Vagina (tissue), 2 donors: ENCODE measurements at places on chromosomes 7 and 10. TPM values are rescaled to one million over a fixed set of nuclear protein-coding genes. Genes with fewer than 3 reads are reported as not detected.

- H3K4me3 ChIP-seq = no peak overlapping the region
- no peak for DNase-seq
- no peaks in the 10 kb centered on the region for H3K27me3 ChIP-seq
- H3K27ac ChIP-seq = no peak overlapping the region
- H3K4me1 ChIP-seq = no peaks in the 10 kb centered on the region
Observed at GRCh38 chr10:2681891-2682290, 385.5 kb upstream of the PFKP start.

DNA sequence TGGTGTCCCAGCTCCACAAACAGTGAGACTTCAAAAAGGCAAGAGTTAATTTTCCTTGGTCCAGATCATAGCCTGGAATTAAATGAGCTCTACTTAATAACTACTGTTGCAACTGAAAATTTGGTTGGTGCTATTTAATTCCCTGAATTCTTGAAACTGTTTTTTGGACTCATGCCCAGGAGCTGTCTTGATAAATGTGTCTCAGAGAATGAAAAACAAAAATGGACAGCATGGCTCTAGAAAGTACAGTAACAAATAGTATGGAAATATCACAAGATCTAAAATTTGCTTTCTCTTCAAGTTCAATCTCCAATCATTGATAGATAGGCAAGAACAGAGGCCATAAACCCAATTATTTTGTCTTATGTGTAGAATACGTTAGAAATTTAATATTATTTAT is 42.5 kb downstream of the CCDC71L start:
- H3K27ac ChIP-seq = no peak overlapping the region
- no peaks in the 10 kb centered on the region for H3K27me3 ChIP-seq
- no peaks in the 10 kb centered on the region for H3K36me3 ChIP-seq
- no peak overlapping the region for H3K4me3 ChIP-seq
- H3K4me1 ChIP-seq = peaks cover 10% of the 10 kb centered on the region

GRCh38 chr10:75038335-75038734 is 73.1 kb upstream of the SAMD8 start:
- H3K27ac ChIP-seq = no peak overlapping the region
- no peaks in the 10 kb centered on the region for H3K36me3 ChIP-seq
- H3K4me3 ChIP-seq = no peak overlapping the region
- no peaks in the 10 kb centered on the region for H3K4me1 ChIP-seq
- H3K27me3 ChIP-seq = no peaks in the 10 kb centered on the region
- no peak for DNase-seq

POMZP3 gene
- 16.2 TPM for total RNA-seq

CFTR gene
- total RNA-seq = not detected

- no peak overlapping the region for H3K27ac ChIP-seq
- no peaks in the 10 kb centered on the region for H3K27me3 ChIP-seq
- peaks cover 17% of the 10 kb centered on the region for H3K4me1 ChIP-seq
- DNase-seq = no peak
- no peaks in the 10 kb centered on the region for H3K36me3 ChIP-seq
- H3K4me3 ChIP-seq = no peak overlapping the region
Observed at GRCh38 chr7:105792488-105793370, 83.7 kb downstream of the ATXN7L1 start.

GRCh38 chr10:133060466-133060865 is 27.3 kb upstream of the ADGRA1 start:
- no peak for DNase-seq
- no peaks in the 10 kb centered on the region for H3K36me3 ChIP-seq
- H3K4me1 ChIP-seq = no peaks in the 10 kb centered on the region
- no peak overlapping the region for H3K4me3 ChIP-seq
- no peak overlapping the region for H3K27ac ChIP-seq

DNA sequence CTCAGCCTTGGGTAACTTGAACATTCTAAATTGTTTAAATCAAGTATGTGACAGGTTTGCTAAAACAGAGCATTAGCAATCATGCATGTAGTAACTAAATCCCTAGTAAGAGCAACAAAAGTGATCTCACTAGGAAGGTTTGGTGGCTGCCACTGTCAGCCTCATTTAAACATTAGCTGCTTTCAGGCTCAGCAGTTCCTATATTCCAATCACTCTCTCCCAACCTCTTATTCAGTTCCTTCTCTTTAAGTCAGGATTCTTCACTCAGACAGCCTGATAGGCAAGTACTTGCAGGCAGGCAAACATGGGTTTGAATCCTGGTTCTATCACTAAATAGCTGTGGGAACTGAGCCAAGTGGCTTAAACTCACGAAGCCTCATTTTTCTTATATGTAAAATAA is 3.6 kb downstream of the CREB3L2 start:
- no peaks in the 10 kb centered on the region for H3K27me3 ChIP-seq
- no peaks in the 10 kb centered on the region for H3K36me3 ChIP-seq
- DNase-seq = no peak

SERPINE1 gene
- 14.7 TPM for total RNA-seq

DNA sequence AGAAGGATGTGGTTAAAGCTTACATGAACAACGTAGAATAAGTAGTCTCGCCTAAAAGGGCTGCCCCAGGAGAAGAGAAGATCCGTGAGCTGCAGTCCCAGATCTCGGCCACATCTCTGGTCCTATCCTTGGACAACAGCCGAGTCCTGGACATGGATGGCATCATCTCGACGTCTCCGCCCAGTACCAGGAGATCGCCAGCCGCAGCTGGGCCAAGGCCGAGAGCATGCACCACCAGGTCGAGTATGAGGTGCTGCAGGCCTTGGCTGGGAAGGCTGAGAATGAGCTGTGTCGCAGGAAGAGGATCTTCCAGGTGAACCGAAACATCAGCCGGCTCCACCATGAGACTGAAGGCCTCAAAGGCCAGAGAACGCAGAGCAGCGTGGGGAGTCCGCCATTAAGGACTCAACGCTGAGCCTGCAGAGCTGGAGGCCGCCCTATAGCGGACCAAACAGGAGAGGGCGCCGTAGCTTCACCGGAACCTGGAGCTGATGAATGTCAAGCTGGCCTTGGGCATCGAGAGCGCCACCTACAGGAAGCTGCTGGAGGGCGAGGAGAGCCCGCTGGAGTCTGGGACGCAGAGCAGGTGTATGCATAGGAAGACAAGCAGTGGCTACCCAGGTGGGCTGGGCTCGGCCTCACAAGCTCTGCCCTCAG is 22.2 kb downstream of the LIPK start:
- no peaks in the 10 kb centered on the region for H3K4me1 ChIP-seq
- DNase-seq = no peak
- no peak overlapping the region for H3K27ac ChIP-seq
- H3K4me3 ChIP-seq = no peak overlapping the region

GRCh38 chr10:35488228-35488627 is 116.9 kb upstream of the GJD4 start:
- H3K36me3 ChIP-seq = no peaks in the 10 kb centered on the region
- H3K27me3 ChIP-seq = no peaks in the 10 kb centered on the region
- H3K4me3 ChIP-seq = no peak overlapping the region
- H3K27ac ChIP-seq = no peak overlapping the region
- DNase-seq = no peak

DNA sequence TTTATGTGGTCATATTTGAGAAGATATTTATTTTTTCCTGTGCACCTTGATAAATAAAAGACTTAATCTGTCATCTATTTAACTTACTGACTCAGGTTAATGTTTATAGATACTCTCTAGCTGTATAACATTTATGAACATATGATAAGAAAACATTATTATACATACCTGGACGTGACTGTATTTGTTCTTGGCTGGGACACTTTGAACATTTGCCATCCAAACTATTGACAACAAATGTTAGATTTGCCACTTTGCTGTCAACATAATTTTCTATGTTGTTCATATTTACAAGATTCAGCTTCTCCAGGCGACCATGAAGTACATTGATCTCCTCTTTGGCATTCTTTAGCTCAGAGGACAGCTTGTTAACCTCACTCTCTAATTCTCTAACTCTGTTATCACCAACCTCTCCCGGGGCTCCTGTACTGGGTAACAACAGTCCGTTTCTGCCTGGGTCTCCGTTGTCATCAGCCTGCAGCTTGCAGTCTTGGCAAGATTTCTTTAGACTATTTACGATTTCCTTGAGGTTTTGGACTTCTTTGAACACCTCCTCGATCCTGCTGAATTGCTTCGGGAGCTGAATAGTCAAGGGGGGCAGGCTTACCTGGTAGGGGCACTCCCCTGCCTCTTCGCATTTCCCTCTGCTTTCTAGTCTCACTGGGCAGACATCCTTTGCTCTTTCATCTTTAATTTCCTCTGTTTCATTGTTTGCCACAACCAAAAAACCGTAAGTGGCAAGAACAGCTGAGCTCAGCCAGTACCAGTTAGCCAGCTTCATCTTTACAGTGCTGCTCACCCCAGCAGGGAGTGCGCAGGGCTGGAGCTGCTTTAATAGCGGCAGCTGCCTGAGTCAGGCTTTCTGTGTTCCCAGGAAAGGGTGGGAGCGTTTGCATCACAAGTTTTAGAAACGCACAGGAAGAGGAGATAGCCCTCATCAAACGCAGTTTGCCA is at the start of gene FGL2:
TSS of gene FGL2 (minus strand) at position 807 of the 954 bp plus-strand sequence. CDS start at position 781, 26 bp downstream.
- peak within 1 kb of the TSS; percentile 44 for H3K27ac ChIP-seq
- peaks cover 13% of the 10 kb centered on the region for H3K4me1 ChIP-seq
- DNase-seq = no peak
- no peaks in the 10 kb centered on the region for H3K27me3 ChIP-seq

DNA sequence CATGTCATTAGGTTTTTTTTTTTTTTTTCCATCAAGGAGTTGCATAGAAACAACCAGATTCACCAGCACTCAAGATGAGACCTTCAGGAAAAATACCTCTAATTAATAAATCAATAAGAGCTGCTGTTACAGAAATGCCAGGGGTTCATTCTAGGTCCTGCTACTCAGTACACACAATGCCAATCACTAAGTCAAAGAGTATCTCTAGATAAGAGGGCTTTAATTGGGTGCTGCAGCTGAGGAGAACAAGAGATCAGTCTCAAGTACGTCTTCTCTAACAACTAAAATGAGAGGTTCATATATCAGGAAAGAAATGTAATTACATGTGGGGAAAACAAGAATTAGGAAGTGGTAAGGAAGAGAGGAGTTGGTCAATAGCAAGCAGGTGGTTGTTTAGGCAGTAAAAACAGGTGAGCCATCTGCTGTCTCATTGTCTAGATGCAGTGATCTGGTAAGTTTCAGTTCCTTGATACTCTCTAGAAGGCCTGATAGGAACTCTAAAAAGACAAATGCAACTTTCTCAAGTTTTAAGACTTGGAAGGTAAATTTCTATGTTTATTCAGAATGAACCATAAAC is 272.9 kb upstream of the ZWINT start:
- DNase-seq = no peak
- H3K27me3 ChIP-seq = no peaks in the 10 kb centered on the region
- no peaks in the 10 kb centered on the region for H3K4me1 ChIP-seq
- H3K4me3 ChIP-seq = no peak overlapping the region

DNA sequence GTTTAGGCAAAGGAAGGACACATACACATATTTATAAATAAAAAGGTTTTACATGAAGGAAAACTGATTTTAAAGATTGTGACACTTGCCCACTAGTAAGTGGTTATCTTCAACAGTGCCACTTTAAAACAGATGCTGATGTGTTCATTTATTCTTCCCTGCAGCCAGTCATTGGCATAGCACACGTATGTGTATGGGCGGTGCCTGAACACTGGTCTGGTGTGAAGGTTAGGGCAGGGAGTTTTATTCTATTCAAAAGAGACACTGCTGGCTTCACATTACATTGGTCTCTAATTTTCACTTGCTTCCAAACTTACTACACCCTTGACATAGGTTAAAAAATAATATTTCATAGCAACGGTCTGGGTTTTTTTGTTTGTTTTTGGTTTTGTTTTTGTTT is 57.9 kb downstream of the NOD1 start:
- no peak overlapping the region for H3K4me3 ChIP-seq
- no peaks in the 10 kb centered on the region for H3K36me3 ChIP-seq
- no peaks in the 10 kb centered on the region for H3K27me3 ChIP-seq
- H3K27ac ChIP-seq = no peak overlapping the region

SKIDA1 gene
- total RNA-seq = 2.7 TPM

FFAR4 gene
- 1.5 TPM for total RNA-seq

DNA sequence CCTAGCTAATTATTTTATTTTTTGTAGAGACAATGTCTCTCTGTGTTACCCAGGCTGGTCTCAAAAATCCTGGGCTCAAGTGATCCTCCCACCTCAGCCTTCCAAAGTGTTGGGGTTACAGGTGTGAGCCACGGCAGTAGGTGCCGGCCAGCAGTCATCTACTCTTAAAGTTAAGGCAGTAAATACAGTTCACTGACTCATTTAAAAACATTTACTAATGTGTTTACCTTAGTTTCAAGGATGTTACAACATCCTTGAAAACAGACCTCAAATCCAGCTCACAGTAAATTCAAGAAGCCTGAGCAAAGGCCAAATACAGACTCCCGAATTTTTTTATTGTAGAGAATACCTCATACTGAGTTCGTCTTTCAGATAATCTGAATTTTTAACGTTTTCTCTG is 29.6 kb upstream of the ABCB4 start:
- no peaks in the 10 kb centered on the region for H3K4me1 ChIP-seq
- H3K27me3 ChIP-seq = no peaks in the 10 kb centered on the region
- no peak overlapping the region for H3K27ac ChIP-seq
- no peak for DNase-seq

GRCh38 chr7:89549768-89550167 is 604.5 kb upstream of the STEAP1 start:
- H3K27ac ChIP-seq = no peak overlapping the region
- H3K4me1 ChIP-seq = no peaks in the 10 kb centered on the region
- no peaks in the 10 kb centered on the region for H3K36me3 ChIP-seq
- no peak overlapping the region for H3K4me3 ChIP-seq
- no peaks in the 10 kb centered on the region for H3K27me3 ChIP-seq
- no peak for DNase-seq

SPDYE1 gene
- total RNA-seq = not detected

LRRC4 gene
- total RNA-seq = 6.1 TPM

GARS1 gene
- total RNA-seq = 83.7 TPM

DNA sequence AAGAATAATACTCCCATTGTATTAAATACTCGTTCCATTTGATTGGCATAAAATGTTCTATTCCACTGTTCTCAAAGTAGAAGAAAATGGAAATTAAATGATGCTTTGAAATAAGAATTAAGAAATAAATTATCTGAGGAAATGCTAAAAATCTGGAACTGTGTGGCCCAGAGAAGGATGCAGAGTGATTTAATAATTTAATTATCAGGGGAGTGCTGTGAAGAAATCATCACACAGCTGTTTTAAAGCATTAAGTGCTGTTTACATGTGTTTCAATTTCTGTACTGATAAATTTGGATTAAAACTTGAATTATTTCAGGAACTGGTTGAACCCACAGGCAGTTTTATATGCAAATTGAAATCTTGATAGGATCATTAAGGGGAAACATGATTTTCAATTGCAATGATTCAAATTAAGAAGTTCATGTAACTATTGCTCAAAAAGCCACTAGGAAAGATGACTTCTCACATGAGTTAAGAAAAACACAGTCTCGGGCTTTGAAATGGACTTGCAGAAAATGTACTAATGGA is 56.3 kb downstream of the COL28A1 start:
- no peaks in the 10 kb centered on the region for H3K36me3 ChIP-seq
- H3K27ac ChIP-seq = no peak overlapping the region
- H3K4me3 ChIP-seq = no peak overlapping the region
- H3K4me1 ChIP-seq = no peaks in the 10 kb centered on the region
- DNase-seq = no peak

CCDC136 gene
- total RNA-seq = 17.9 TPM
